ENCODE measurements at places on chromosomes 6 and 20.

- DNase-seq: no peak
Observed at GRCh38 chr6:3385660-3386151, 71.1 kb downstream of the SLC22A23 start.

GRCh38 chr20:49501917-49502316, 19.4 kb upstream of the KCNB1 start:
- DNase-seq: no peak

GRCh38 chr6:147974376-147974775, 368.3 kb upstream of the SASH1 start:
- peak; percentile 40 for DNase-seq

DNA sequence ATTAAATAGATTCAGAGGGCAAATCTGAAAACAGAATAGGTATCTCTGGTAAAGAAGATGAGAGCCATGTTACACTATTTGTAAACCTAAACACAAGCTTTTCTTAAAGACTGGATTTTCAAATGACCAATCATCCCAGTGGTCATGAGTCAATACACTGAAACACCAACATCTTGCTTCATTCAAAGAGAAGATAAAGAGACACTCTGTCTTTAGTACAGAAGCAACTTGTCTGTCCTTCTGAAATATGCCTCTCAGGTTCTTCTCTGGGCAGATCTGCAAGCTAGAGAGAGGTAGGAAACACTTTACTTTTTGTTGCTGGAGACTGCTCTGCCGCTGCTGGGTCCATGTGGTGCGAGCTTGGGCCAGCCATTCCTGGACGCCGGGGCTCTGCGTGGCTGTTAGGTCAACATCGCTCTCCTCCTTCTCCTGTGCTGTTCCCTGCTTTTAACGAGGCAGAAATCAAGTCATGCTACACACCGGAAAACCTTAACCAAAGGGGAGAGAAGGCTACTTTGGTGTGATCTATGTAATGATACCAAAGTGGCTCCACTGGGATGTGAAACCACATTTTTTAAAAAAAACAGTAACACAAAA, 368.2 kb downstream of the SYNE1 start:
- no peak for DNase-seq

GRCh38 chr6:12112540-12113189, 100.6 kb downstream of the HIVEP1 start:
- no peak for DNase-seq

- no peak for DNase-seq
Observed at GRCh38 chr6:28446818-28447511, 3.7 kb upstream of the ZSCAN23 start.

GRCh38 chr20:3543901-3544507, 73.2 kb downstream of the ATRN start:
- no peak for DNase-seq

- no peak for DNase-seq
Observed at GRCh38 chr6:98641949-98642719, 192.2 kb upstream of the POU3F2 start.

DNA sequence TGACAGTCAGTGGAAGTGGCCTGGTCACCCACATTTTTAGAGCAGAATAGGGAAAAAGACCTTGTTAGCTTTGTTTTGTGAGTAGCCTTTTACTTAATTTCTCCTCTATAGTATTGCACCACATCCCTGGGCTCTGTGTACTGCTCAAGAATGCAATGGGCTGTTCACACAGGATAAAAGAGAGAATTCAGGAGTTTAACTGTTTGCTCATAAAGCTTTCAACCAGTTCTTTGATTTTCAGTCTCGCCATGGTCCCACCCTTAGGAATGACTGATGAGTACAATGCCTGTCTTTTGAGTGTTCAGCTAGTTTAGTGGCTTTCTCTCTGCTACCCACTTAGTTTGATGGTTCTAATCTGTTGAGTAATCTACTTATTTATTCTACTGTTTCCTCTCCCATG, 129.7 kb downstream of the PLG start:
- DNase-seq: no peak

DNA sequence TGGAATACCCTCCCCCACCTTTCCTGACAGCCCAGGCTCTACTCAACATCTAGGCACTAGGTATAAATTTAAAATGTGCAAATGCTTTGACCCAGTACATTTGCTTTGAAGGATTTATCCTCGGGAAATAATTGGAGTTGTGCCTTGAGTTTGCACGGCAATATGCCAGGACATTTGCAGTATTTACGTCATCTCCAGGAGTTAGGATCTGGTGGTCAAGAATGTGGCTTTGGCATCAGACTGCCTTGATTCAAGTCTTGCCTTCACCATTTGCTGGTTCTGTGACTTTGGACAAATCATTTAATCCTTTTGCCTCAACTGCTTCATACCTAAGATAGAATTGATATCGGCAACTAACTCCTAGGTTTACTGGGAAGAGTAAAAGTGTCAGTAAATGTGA, 169.6 kb downstream of the PLCB1 start:
- no peak for DNase-seq

- DNase-seq: peak; percentile 80
Observed at GRCh38 chr6:126672649-126673048, 332.7 kb downstream of the CENPW start.

Measured in fibroblast of skin of left biceps (primary cell).